Uterus (tissue), 4 donors: ENCODE measurements at places on chromosomes 5 and 9. TPM values are rescaled to one million over a fixed set of nuclear protein-coding genes. Genes with fewer than 3 reads are reported as not detected.

PCDH12 gene
- total RNA-seq: 2.9 TPM

BTNL8 gene
- 2.9 TPM for total RNA-seq

PCSK5 gene
- total RNA-seq: 6.5 TPM

STKLD1 gene
- not detected for total RNA-seq

CCDC127 gene
- 10.2 TPM for total RNA-seq

FOXI1 gene
- not detected for total RNA-seq

PLAA gene
- 34.8 TPM for total RNA-seq

FXN gene
- total RNA-seq: 19.7 TPM

GRXCR2 gene
- not detected for total RNA-seq

OCLN gene
- 3.9 TPM for total RNA-seq

CKMT2 gene
- 7.8 TPM for total RNA-seq

EDIL3 gene
- total RNA-seq: 29.7 TPM

RORB gene
- total RNA-seq: under 0.01 TPM

PCDHA7 gene
- 0.98 TPM for total RNA-seq

IFNA13 gene
- not detected for total RNA-seq

DAB2IP gene
- 40.6 TPM for total RNA-seq

TMEM174 gene
- total RNA-seq: not detected

NR6A1 gene
- not detected for total RNA-seq

BTNL9 gene
- 36.9 TPM for total RNA-seq

TIMD4 gene
- total RNA-seq: not detected

RAPGEF1 gene
- total RNA-seq: 28.2 TPM

GAPVD1 gene
- 68.8 TPM for total RNA-seq

TRPM6 gene
- not detected for total RNA-seq

ANKH gene
- 47.7 TPM for total RNA-seq

S100Z gene
- total RNA-seq: not detected

FOXD4L3 gene
- not detected for total RNA-seq

CTNND2 gene
- not detected for total RNA-seq

EFNA5 gene
- total RNA-seq: 1.9 TPM

DOCK2 gene
- total RNA-seq: 2.0 TPM

EIF4EBP3 gene
- total RNA-seq: not detected

CSF1R gene
- 1.0 TPM for total RNA-seq

HRH2 gene
- 4.4 TPM for total RNA-seq

ANXA2R gene
- 10.9 TPM for total RNA-seq

LTC4S gene
- 4.1 TPM for total RNA-seq

EQTN gene
- total RNA-seq: 2.8 TPM

INSL4 gene
- not detected for total RNA-seq

TMC1 gene
- total RNA-seq: not detected

ACSL6 gene
- not detected for total RNA-seq

LRRC70 gene
- total RNA-seq: 5.6 TPM

ELOVL7 gene
- 1.5 TPM for total RNA-seq

ELAVL2 gene
- total RNA-seq: not detected

FAM120A gene
- 110 TPM for total RNA-seq

GADD45G gene
- 0.88 TPM for total RNA-seq

DIRAS2 gene
- 0.26 TPM for total RNA-seq

FBN2 gene
- total RNA-seq: 1.0 TPM

SLU7 gene
- total RNA-seq: 34.6 TPM

PCDHA4 gene
- total RNA-seq: 0.26 TPM

NUDT12 gene
- total RNA-seq: 12.4 TPM

PSAT1 gene
- 1.6 TPM for total RNA-seq

SLC36A3 gene
- not detected for total RNA-seq

PCDHA3 gene
- not detected for total RNA-seq

FOXE1 gene
- not detected for total RNA-seq

GPX8 gene
- 32.6 TPM for total RNA-seq

CYLC2 gene
- total RNA-seq: not detected

ZBED3 gene
- 3.5 TPM for total RNA-seq

TIFAB gene
- not detected for total RNA-seq
